ENCODE measurements at places on chromosomes 6 and 20.

GRCh38 chr6:111486921-111487320 is 3.9 kb upstream of the REV3L start:
- DNase-seq: no peak

DNA sequence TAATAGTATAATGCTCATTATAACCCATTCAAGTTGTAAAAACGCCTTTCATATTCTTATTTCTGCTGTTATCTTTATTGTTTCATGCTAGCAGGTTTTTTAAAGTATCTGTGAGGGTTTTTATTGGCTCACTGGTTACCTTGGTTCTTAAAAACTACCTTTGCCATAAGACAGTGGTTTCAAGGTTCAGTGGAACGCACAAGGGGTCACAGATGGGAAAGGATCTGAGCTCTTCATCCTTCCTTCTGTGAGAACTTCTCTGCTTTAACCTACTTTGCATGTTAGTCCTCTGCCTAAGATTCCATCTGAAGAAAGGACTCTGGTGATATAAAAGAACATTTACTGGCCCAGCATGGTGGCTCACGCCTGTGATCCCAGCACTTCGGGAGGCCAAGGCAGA is 492.6 kb downstream of the CD83 start:
- DNase-seq: no peak

- no peak for DNase-seq
Measured at GRCh38 chr6:19831358-19831757, 5.8 kb upstream of the ID4 start.

GRCh38 chr6:100266494-100267401 is 198.0 kb downstream of the SIM1 start:
- DNase-seq: no peak

GRCh38 chr6:36615018-36615761 is 21.0 kb downstream of the SRSF3 start:
- peak; percentile 41 for DNase-seq

DNA sequence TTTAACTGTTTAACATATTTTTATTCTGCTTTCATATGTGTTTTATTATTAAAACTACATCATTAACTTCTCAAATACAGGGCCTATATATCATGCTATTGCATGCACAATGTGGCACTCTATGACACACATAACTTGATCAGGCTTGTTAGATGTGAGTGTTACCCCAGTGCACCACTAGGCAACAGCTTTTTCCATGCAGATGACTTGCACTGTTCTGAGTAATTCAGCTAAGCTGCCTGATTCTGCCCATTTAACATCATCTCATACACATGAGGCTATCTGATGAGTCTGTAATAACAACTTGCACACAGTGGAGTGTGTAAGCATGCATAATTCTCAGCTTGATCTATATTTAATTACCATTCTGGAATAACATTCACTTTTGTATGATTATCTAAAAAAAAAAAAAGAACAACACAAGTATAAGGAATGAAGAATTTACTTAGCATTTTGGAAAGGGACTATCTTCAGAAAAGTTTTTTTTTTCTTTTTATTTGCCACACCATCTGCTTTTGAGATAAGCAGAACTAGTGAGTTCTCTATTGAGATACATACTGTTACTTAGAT is 83.1 kb downstream of the GRM1 start:
- DNase-seq: no peak

Measured in GM19239 (cell line).